ENCODE measurements at places on chromosomes 5 and 9. TPM values are rescaled to one million over a fixed set of nuclear protein-coding genes. Genes with fewer than 3 reads are reported as not detected.

GRCh38 chr9:84636436-84636835 is 33.1 kb upstream of the NTRK2 start:
- DNase-seq: no peak

DNA sequence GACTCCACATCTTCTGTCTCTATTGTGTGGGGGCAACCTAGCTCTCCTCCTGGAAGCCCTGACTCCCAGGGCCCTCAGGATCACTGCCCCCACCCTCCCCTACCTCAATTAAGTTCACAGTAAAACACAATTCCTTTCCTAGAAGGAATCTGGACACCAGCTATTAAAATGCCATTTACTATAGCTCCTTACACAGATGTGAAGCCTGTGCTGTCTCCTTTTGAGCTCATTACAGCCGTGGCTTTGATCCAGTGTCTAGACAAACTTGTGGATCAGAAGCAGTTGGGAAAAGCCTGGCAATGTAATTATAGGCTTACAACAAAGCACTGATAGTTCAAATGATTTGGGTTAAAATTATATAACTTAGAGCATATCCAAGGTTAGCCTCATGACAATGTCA is 107.0 kb upstream of the SMIM23 start:
- DNase-seq: no peak

Gene SLC36A3
- total RNA-seq: not detected

DNA sequence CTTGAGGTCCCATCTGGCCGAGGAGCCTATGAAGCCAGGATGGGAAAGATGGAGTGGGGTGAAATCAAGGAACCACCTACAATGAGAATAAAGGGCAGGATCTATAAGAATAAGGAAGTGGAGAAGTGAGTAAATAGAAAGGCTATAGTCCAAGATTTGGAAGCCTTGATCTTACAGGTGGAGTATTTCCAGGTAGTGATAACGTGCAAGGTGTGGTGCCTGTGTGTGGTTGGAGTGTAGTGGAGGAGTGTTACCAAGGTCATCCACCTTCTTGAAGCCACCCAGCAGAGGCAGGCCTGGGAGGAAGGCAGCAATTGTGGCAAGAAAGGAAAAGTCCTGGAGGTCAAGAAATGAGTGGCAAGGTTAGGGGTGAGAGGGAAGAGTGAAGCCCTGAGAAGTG is 72.9 kb downstream of the IQGAP2 start:
- DNase-seq: no peak

DNA sequence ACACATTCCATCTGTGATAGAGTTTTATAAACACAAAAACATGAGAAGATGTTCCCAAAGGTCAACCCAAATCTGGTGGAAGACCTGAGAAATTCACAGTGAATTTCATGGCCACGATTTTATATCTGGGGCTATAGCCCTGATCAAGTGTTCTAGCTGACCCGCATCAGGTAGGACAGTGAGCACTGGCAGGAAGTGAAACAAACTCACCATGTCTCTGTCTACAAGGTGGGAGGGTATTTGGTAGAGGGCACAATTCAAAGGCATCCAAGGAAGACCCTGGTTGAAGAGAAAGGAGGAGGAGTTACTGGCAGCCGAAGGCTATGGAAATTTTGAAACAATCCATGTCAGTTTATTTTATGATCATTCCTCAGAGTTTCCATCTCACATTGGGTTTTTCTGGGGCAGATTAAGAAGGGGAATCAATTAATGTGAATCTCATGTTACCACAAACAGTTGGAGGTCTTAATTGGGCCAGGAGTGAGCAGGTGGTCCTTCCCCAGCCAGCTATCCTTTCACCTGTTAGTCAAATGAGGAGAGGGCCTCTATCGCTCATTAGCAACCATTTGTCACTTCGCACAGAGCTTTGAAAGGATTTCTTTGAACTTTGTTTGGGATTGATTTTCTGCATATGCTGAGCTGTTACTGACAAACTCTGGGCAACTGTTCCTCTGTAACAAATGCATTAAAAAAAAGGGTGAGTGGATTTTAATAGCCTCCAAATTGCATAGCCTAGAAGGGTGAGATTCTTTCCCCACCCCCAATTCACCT is 612.0 kb upstream of the CLINT1 start:
- DNase-seq: no peak

GRCh38 chr9:128992995-128993394 is 35.1 kb downstream of the SH3GLB2 start:
- DNase-seq: no peak

DNA sequence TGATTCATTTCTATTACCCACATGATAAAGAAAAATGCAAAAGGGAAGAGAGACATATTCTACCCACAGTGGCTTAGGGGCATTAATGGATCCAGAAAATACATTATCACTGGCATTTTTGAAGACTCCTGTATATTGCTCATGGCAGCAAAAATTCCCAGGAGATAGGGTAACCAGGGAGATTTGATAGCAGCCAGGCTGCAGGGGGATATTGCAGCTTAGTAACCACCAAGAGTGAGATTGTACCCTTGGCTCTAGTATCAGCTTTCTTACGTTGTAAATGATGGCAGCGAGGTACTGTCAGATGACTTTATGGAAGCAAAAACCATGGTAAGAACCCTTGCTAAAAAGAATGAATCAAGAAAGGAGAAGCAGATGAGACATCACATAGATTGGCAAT is 19.8 kb upstream of the ALDH1A1 start:
- DNase-seq: no peak

Gene SCAMP1
- total RNA-seq: 24.7 TPM

Gene CCL21
- total RNA-seq: not detected

Gene FGF10
- not detected for total RNA-seq

Gene NEK6
- total RNA-seq: 7.8 TPM

GRCh38 chr9:101738566-101739183 is at the start of gene GRIN3A:
GRIN3A (minus strand) TSS chr9:101738647; CDS start chr9:101737979, 668 bp downstream.
- DNase-seq: no peak

- no peak for DNase-seq
Measured at GRCh38 chr5:9196403-9197227, 349.3 kb downstream of the SEMA5A start.

Gene CDKN2A
- 4.9 TPM for total RNA-seq

Gene NFIB
- total RNA-seq: 0.76 TPM

Gene COL15A1
- not detected for total RNA-seq

- no peak for DNase-seq
Measured at GRCh38 chr9:92507005-92507404, 24.7 kb upstream of the ASPN start.

- no peak for DNase-seq
Measured at GRCh38 chr9:13520069-13520468, 240.6 kb upstream of the MPDZ start.

Gene SPARC
- 12.5 TPM for total RNA-seq

Gene SLCO4C1
- 0.17 TPM for total RNA-seq

Gene AMACR
- total RNA-seq: 3.0 TPM

DNA sequence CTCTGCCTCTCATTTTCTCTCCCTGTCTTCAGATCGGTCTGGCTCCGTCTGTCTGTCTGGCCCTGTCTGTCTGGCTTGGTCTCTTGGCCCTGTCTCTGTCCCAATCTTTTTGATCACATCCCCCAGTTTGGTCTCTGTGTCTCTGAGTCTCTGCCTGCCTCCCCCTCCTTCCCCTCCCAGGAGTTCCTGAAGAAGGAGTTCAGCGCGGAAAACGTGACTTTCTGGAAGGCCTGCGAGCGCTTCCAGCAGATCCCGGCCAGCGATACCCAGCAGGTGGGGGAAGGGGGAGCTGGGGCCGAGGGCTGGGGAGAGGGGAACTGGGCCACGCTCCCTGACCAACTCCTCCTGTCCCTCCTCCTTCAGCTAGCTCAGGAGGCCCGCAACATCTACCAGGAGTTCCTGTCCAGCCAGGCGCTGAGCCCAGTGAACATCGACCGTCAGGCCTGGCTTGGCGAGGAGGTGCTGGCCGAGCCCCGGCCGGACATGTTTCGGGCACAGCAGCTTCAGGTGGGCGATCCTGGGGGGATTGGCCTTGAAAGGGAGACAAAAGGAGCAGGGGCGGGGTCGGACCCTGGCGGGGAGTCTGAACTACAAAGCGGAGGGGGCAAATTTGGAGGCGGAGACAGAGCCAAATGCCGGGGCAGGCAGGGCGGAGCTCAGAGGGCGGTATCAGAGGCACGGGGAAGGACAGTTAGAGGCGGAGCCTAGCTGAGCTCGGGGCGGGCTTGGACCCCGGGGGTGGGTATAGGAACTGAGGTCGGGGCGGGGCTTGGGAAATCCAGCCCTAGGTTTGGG is 9.0 kb downstream of the RGS14 start:
- DNase-seq: no peak

Gene TAS2R1
- not detected for total RNA-seq

DNA sequence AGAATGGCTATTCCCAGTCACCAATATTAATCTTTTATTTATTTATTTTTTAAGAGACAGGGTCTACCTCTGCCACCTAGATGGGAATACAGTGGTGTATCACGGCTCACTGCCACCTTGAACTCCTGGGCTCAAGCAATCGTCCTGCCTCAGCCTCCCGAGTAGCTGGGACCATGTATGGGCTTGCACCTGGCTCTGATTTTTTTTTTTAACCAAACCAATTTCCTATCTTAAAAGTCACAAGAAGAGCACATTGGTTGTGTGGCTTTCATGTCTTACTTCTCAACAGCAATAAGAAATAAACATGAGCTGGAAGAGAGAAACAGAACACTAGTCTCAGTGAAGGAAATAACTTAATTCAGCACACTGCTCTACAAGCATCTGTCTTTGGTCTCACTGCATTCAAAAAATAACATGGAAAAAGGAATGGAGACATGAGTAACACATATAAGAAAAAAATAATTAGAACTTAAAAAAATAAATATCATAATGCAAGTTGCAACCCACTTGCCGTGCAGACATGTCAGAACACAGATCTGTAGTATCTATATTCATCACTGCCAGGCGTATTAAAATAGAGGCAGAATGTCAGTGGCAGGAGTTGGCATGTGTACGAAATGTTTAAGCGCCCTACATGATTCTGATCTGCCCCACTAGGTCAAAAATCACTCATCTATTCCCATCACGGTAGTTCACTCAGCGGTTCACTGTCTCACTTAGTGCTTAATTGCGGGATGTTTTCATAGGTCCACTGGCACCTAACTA is 66.4 kb downstream of the EFNA5 start:
- DNase-seq: no peak

Gene HRCT1
- not detected for total RNA-seq

Gene FAM219A
- total RNA-seq: 13.4 TPM

Gene VCAN
- 8.0 TPM for total RNA-seq

Gene ANKS6
- total RNA-seq: 10.0 TPM

DNA sequence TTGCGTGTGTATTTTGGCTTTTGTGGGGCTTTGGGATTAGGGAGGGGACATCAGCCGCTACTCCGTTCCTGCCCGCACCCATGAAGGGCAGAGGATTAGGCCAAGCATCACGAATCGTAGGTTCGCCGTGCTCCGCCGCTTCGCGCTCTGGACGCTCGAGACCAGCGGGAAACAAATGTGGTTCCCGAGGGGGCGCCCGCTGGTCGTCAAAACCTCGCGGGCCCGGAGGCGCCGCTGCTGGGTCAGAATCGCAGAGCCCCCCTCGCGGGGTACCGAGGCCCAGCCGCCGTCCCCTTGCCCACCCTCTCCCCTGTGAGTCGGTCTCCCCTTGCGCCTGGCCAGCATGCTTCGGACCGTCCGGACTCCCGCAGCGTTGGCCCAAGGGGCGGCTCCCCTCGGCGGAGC is 2.3 kb upstream of the PAX5 start:
- no peak for DNase-seq

Gene LCN12
- 2.6 TPM for total RNA-seq

DNA sequence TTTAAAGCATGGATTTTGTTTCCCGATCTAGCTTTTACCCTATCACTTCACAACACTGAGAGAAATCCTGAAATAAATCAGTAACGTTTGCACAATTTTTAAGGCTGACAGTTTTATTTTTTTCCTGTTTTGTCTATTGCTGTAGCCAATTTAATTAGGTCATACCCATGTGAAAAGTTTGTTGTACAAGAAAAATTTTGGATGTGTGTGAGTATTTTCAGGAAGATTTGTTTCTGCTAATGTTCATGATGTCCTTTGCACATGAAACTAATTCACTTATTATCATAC is 237.8 kb downstream of the ARRDC3 start:
- no peak for DNase-seq

Gene PLCXD3
- total RNA-seq: not detected

- no peak for DNase-seq
Measured at GRCh38 chr5:172380987-172381643, 73.2 kb downstream of the SH3PXD2B start.

- DNase-seq: no peak
Measured at GRCh38 chr9:20701060-20701459, 17.0 kb downstream of the FOCAD start.

- DNase-seq: no peak
Measured at GRCh38 chr5:170256571-170256970, 23.8 kb downstream of the C5orf58 start.

DNA sequence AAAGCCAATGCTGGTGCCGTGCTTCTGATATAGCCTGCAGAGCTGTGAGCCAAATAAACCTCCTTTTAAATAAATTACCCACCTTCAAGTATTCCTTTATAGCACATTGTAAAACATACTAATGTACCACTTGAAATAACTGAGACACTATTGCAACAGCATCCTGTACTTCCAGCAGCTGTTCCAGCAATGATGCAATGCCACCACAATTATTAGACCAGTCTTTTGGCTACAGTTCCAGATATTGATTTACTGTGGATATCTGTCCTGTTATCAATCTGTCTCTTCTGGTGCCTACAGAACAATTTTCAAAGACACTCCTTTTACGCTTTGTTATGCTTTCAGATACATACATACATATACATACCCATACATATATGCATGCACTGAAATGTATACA is 567.9 kb downstream of the TAF11L14 start:
- no peak for DNase-seq

Gene CRB2
- total RNA-seq: not detected

- no peak for DNase-seq
Measured at GRCh38 chr9:2152966-2153629, 138.0 kb downstream of the SMARCA2 start.

DNA sequence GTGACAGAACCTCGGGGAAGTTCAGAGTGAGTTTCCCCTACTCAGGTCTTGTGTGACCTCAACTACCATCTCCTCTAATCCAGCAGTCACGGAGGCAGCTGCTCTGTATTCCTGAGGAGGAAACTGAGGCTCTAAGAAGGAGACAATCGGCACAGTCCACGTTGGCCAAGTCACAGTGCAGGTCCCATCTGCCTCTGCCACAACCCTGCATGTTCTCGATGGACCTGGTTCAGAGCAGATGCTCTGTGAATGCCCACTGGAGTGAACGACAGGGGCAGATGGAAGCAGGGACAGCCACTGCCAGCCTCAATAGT is 722 bp upstream of the ERGIC1 start:
- DNase-seq: no peak

Gene SPINK13
- total RNA-seq: not detected

Gene PCSK1
- not detected for total RNA-seq

- DNase-seq: no peak
Measured at GRCh38 chr5:75051217-75051751, 1.1 kb downstream of the GCNT4 start.

GRCh38 chr5:154390096-154390495 is 55.7 kb upstream of the SAP30L start:
- no peak for DNase-seq

Gene ATOSB
- 11.6 TPM for total RNA-seq

GRCh38 chr9:94656200-94656599 is 16.9 kb upstream of the FBP1 start:
- no peak for DNase-seq

Data from T-helper 17 cell (primary cell).